ENCODE measurements at places on chromosomes 7 and 10.

- DNase-seq = no peak
Observed at GRCh38 chr10:58554316-58554715, 41.6 kb downstream of the BICC1 start.

GRCh38 chr7:34282271-34282670 is 375.7 kb upstream of the NPSR1 start:
- no peak for DNase-seq

DNA sequence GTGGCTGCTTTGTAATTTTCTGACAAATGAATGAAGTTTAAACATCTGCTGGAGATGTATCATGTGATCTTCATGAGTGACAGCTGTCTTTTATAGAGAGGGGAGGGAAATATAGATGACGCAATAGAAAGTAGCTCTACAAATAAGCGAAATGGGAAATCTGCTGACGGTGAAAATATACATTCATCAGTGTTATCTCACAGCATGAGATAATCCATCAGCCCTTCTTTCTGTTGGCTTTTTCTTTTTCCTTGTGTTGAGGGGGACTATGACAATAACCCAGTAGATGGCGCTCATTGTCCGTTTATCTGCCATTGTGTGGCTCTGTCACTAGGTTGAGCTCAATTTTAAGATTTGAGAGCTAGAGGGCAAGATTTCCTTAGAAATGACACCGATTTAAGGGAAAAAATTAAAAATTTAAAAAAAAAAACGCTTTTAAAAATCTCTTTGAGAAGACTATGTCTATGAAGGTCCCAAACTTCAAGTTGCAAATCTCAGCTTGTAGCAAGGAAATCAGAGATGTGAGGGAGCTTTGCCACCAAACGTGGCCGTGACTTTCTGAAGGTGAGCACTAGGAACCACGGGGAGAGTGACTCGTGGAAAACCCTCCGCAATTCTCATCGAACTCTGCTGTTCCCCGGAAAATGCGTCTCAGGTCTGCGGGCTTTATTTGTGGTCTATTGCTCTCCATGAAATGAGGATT is 114.6 kb upstream of the SFMBT2 start:
- peak; percentile 88 for DNase-seq

DNA sequence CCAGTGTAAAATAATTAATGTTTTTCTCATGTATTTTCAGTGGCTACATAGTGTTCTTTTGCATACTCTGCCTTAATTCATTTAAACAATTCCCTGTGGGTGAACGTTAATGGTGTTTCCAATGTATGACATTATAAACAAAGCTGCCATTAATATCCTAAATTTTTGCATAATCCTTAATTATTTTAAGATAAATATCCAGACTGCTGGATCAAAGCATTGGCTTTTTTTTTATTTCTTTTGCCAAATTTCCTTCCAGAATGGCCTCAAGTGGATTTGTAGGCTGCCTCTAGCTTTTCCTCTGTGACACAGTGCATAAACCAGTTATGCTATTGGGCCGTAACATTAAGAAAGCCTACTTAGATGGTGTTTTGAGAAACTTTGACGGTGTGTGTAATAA is 29.5 kb downstream of the MCM10 start:
- DNase-seq = no peak

DNA sequence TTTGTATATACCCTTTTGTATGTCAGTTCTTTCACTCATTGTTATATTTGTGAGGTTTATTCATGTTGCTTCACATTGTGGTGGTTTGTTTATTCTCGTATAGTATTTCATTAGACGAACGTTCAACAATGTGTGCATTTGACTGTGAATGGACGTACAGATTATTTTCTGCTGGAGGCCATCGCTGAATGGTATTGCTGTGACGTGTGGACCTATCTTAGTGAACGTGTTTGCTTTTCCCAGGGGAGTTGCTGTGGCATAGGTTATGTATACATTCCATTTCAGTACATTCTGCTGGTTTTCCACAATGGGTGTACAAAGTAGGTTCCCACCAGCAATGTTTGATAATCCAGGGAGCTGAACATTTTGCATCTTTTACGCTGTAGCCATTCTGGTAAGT is 31.1 kb upstream of the PLEKHS1 start:
- DNase-seq = no peak

DNA sequence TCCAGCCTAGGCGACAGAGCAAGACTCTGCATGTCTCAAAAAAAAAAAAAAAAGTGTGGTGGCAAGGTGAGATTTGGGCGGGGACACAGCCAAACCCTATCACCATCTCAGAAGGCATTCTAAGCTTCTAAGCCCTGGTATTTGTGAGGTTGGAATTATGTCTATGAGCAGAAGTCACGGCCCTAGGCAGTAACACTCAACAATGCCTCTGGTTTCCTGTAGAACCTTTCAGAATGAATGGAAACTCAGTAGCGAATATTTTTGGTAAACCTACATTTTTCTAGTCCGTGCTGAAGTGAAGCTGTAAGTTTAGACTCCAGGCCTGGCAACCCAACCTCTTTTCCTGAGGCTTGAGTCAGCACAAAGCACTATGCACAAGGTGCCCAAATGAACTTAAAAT is 88.3 kb downstream of the FAM107B start:
- peak; percentile 8 for DNase-seq

DNA sequence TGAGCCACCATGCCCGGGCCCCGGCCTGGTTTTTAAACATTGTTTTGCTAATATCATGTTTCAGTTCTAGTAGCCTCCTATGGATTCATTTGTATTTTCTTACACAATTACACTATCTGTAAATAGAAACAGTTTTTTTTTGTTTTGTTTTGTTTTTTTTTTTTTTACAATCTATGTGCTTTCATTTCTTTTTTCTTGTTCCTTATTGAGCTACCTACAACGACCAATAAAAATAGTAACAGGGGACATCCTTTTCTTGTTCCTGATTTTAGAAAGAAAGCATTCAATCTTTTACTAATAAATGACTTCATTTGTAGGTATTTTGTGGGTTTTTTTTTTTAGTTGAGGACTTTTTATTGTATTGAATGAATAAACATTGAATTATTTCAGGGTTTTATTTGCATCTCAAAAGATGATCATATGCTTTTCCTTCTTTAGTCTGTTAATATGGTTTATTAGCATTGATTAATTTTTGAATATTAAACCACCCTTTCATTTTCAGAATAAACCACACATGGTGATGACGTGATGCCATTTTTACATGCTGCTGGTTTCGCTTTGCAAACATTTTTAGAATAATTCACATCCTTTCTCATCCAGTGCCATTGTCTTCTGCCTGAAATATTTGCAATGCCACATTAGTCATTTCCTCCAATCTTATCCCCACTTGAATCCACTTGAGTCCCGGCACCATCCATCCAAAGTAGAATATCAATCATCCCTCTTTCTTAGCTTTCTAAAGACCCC is 18.1 kb upstream of the AKR1E2 start:
- no peak for DNase-seq

GRCh38 chr7:122013065-122013464 is 131.0 kb downstream of the AASS start:
- no peak for DNase-seq

DNA sequence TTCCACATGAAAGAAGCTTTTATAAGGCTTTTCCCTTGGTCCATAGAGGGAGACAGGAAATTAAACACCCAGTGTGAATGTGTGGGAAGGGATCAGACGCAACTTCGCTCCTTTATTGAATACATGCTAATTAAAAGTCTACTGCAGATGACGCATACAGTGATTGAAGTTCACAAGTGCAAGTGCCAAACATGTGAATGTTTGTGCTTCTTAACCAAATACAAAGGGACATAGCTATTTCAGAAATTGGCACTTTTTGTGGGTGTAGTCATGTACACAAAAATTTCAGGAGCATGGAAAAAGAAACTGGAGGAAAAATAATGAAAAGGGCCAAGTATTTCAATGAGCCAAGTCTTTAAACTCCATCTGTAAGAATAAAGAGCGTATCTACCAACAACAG is 283.7 kb downstream of the SKAP2 start:
- DNase-seq = no peak

GRCh38 chr7:140435252-140435895 is 31.5 kb downstream of the RAB19 start:
- no peak for DNase-seq

DNA sequence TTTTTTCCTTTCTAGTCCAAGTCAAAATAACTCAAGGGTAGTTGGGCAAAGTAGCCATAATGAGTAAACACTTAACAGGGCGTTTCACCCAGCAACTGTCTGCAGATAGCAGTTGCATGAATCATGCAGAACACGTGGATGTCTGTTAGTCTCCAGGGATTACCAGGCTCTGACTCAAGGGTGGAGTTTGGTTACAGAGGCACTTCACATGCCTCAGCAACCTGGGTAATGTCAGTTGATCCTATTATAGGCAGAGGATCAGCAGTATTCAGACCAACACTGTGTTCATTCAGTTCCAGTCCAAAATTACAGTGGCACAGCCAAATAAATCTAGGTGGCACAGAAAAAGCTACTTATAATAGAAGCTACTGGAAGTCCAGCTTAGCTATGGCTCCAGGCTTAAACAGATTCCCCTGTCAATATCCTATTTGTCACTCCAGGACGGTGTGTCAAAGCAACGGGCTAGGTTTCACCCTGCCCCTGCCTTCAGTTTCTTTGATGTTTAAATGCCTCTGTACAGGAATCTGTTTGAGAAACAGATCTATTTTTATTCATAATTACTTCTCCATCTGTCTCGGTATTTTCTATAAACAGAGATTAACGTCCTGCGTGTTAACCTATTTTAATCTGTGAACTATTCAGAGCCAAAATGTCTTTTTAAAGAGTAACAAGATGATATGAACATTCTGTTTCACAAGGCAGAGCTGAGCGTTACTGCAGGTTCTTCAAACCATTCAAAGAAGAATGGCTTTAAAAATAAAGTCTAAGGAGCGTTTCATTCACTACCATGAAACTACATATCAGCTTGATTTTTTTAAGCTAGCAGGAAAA is 162.6 kb upstream of the AKR1E2 start:
- DNase-seq = peak; percentile 51

DNA sequence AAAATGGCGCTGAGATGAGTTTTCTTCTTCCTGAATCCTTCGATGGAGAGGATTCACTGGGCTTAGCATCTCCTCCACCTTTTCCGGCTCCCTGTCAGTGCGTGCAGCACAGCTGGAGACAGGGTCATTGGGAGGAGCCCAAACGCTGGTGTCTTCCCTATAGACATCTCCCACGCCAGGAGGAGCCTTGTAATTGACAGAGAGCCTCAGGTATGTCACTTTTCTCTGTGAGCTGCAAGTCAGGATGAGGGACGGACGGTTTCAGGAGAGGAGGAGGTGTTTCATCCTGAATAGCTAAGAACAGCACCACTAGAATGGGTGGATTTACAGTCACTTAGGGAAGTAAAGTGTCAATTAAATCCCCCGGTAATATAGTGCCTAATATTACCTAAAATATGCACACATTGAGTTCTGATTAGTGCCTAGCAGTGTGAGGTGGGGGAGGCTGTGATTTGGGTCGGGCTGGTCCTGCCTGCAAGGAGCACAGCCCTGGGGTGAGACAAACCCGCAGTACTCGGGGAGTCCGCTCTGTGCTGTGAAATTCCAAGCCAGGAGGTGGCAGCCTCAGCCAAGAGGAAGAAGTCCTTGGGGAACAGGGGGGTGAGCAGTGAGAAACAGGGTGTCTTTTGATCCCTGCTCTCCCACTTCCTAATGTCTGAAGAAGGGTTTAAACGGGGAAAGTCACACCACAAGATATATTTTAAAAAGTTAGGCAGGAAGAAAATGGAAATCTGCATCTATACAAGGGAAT is 28.2 kb downstream of the IL15RA start:
- peak; percentile 25 for DNase-seq

DNA sequence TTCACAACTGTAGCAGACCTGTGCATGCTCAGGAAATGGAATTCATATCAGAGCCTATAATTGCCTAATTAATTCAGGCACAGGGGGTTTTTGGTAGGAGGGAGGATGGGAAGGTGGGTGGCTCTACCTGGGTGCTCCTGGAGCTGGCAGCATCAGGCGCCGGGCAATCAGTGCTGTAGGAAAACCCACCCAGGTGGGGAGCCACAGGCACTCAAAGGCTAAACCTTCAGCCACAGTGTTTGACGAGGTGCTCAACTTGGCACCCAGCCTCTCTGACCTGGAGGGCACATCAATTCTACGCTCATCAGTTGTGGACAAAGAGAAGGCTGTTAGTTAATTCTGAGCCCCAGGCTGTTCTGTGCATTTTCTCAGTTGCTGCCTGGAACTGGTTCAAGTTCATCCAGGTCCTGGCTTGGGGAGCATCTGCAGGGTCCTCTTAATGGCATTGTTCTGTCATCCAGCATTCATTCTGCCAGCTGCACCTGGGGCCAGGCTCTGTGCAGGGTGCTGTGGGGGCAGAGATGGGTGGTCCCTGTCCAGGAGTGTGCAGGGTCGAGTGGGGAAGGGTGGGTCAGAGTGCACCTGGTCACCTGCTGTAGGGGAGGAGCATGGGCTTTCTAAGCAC is 54.1 kb upstream of the NPTX2 start:
- DNase-seq = no peak

GRCh38 chr7:88268858-88269257 is 37.8 kb downstream of the STEAP4 start:
- DNase-seq = no peak

- DNase-seq = no peak
Observed at GRCh38 chr7:25855854-25856782, 295.9 kb upstream of the NFE2L3 start.

DNA sequence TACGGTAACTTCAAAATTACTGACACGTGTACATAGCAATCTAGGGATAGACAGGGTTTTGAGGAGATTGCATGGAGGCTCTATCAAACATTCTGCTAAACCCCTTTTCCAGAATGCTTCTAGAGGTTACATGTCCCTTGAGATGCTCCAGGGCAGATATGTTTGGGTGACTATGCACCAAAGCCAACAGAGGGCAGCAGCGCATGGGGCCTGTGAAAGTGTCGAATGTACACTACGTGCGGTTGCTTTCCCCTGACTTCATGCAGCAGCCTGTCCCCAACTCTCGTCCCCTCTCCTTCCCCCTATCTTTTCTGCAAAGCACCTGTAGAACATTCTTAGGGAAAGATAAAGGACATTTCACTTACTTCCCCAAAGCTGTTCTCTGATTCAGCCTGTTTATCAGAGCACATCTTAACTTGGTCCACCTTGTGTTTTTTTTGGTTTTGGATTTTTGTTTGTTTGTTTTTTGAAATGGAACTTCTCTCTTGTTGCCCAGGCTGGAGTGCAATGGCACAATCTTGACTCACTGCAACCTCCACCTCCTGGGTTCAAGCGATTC is 90.2 kb downstream of the UBE3C start:
- DNase-seq = peak; percentile 44

DNA sequence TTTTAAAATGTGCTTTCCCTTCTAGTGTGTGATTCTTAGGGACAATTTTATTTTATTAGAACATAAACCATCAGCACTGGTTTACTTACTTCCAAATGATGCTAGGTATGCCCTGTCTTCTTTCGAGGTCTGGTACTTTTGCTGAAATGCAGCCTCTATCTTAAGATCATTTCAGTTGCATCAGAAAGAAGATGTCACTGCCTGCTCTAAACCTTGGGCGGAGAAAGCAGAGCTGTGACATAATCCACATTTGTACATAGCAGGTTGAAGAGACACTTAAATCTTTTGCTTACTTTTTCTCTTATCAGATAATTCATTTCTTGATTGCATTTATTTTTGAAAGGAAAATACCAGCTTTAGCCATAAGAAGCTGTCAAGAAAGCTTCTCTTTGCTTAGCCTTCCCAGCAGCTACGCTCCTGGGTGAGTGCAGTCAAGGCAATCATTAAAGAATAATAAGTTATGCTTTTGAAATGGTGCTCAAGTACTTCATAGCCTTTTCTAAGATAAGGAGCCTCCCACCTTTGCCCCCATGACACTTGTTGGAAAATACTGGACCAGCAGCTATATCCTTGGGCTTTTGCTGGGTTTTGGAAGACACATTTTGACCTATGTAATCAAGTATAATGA is 108.4 kb upstream of the SAMD8 start:
- no peak for DNase-seq

- peak; percentile 75 for DNase-seq
Observed at GRCh38 chr7:148398844-148399365, 191.7 kb upstream of the C7orf33 start.
